Thyroid gland (tissue), 4 donors: ENCODE measurements at places on chromosomes 7 and 10.

GRCh38 chr10:117075064-117075463 lies 63.0 kb downstream of the VAX1 start:
- H3K4me1 ChIP-seq = no peaks in the 10 kb centered on the region
- no peak overlapping the region for H3K27ac ChIP-seq
- H3K4me3 ChIP-seq = no peak overlapping the region
- DNase-seq = no peak

- DNase-seq = no peak
- H3K36me3 ChIP-seq = no peaks in the 10 kb centered on the region
- no peak overlapping the region for H3K4me3 ChIP-seq
- H3K27me3 ChIP-seq = no peaks in the 10 kb centered on the region
- no peak overlapping the region for H3K27ac ChIP-seq
These were observed 84.1 kb upstream of the ASAH2 start for GRCh38 chr10:50335397-50335796.

GRCh38 chr7:7180725-7181449 lies 1.5 kb upstream of the C1GALT1 start:
- no peak for DNase-seq
- H3K27me3 ChIP-seq = no peaks in the 10 kb centered on the region
- H3K27ac ChIP-seq = no peak overlapping the region
- no peak overlapping the region for H3K4me3 ChIP-seq
- H3K4me1 ChIP-seq = peaks cover 4% of the 10 kb centered on the region

GRCh38 chr10:46236941-46237681 lies 49.7 kb upstream of the ANTXRL start:
- H3K4me3 ChIP-seq = no peak overlapping the region
- peaks cover 6% of the 10 kb centered on the region for H3K4me1 ChIP-seq
- H3K27me3 ChIP-seq = no peaks in the 10 kb centered on the region
- H3K27ac ChIP-seq = no peak overlapping the region

DNA sequence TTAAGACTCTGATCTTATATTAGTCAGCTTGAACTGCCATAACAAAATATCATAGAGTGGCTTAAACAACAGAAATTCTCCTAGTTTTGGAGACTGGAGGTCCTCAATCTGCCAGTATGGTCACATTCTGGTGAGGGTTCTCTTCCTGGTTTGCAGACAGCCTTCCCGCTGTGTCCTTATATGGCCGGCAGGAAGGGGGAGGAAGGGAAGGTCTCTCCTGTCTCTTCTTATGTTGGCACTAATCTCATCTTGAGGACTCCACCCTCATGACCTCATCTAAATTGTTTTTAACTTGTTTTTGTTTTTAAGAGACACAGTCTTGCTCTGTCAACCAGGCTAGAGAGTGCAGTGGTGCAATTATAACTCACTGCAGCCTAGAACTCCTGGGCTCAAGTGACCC lies 53.1 kb downstream of the VPS41 start:
- no peak for DNase-seq
- no peaks in the 10 kb centered on the region for H3K27me3 ChIP-seq
- H3K36me3 ChIP-seq = no peaks in the 10 kb centered on the region
